T-cell (primary cell): ENCODE measurements at places on chromosomes 11 and 22.

DNA sequence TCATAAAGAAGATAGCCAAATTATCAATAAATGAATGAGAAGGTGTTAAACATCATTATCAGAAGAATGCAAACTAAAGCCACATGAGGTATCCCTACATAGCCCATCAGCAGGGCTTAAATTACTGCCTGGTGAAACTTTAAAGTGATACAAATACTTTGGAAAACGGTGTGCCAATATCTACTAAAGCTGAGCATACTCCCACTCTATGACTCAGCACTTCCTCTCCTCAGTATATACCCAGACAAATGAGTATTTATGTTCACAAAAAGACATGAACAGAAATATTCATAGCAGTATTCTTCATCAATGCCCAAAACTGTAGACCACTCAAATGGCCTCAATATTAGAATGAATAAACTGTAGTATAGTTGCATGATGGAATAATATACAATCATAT, 284.6 kb upstream of the ZC3H12C start:
- DNase-seq, result no peak

DNA sequence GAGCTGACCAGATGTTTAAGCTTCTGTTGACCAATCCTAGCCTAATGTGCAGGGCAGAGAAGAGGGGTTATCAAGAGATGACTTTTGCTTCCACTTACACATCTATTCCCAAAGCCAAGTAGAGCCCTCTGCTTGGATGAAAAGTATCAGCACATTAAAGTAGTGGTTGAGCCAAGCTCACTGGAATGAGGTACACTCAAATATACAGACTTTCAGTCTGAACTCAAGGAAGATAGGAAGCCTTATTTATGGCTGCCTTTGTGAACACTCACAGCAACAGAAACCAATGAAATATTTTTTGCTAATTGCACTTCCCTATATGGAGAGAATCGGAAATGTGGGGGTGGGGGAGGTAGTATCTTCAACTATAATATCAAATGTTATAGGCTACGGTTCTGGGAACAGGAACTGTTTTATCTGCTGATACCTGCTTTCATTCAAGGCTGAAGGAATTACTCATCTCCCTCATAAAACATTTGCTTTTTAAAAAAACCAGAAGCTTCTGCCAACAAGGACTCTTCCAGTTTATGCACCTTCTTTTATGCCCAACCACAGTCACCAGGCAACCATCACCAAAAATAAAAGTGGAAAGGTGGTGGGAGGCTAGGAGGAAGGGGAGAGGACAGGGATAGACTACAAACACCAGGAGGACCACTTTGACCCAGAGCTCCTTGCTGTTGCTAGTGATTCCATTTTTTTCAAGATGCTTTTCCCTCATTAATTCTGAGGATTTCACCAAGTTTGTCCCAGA, 91.2 kb downstream of the CLPB start:
- DNase-seq, result no peak

DNA sequence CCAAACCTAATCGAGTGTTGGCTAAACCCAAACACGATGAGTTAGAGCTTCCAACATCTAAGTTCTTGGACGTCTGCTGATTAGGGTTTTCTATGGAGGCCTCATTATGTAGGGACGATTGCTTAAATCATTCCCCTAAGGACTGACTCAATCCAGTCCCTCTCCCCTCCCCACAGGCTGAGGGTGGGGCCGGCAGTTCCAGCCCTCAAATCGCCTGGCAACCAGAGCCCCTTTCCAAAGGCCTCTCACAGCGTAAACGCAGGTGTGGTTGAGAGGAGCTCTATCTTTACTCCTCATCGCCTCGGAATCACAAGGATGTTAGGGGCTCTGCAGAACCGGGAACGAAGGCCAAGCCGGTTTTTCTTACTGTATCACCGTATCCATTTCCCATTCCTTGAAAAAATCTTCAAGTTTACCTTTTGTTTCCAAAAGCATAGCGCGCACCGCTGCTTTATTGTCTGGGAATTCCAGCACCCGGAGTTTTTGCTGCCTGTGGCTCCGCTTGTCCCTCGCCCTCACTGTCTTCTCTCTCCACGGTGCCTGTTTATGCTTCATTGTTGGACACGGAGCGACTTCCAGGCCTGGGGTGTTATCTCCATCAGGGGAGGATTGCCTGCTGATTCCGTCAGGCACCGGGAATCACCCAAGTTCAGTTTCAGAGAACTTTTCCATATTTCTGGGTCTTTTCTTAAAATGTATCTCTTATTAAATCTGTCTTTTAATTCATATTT, 13.8 kb upstream of the IFITM3 start:
- DNase-seq, result no peak

GRCh38 chr22:43885786-43886185, 6.0 kb downstream of the PNPLA5 start:
- no peak for DNase-seq

- DNase-seq, result no peak
Measured at GRCh38 chr11:100545970-100546369, 141.1 kb upstream of the ARHGAP42 start.

GRCh38 chr22:48588878-48589450, 1238.7 kb downstream of the BRD1 start:
- no peak for DNase-seq

DNA sequence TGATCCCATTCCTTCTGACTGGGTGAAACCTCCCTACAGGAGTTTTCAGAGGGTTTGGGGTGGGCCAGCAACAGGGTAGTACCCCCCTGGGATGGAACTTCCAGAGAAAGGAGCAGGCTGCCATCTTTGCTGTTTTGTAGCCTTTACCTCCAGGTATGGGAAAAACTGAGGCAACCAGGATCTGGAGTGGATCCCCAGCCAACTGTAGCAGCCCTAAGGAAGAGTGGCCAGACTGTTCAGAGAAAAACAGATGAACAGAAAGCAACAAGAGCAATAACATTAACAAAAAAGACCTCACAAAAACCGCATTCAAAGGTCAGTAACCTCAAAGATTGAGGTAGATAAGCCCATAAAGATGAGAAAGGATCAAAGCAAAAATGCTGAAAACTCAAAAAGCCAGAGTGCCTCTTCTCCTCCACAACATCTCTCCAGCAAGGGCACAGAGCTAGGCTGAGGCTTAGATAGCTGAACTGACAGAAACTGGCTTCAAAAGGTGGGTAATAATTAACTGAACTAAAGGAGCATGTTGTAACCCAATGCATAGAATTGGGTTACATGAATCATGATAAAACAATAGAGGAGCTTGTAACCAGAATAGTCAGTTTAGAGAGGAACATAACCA, 1288.6 kb upstream of the CNTN5 start:
- no peak for DNase-seq

GRCh38 chr11:104784684-104785460, 113.4 kb downstream of the CASP12 start:
- DNase-seq, result no peak

DNA sequence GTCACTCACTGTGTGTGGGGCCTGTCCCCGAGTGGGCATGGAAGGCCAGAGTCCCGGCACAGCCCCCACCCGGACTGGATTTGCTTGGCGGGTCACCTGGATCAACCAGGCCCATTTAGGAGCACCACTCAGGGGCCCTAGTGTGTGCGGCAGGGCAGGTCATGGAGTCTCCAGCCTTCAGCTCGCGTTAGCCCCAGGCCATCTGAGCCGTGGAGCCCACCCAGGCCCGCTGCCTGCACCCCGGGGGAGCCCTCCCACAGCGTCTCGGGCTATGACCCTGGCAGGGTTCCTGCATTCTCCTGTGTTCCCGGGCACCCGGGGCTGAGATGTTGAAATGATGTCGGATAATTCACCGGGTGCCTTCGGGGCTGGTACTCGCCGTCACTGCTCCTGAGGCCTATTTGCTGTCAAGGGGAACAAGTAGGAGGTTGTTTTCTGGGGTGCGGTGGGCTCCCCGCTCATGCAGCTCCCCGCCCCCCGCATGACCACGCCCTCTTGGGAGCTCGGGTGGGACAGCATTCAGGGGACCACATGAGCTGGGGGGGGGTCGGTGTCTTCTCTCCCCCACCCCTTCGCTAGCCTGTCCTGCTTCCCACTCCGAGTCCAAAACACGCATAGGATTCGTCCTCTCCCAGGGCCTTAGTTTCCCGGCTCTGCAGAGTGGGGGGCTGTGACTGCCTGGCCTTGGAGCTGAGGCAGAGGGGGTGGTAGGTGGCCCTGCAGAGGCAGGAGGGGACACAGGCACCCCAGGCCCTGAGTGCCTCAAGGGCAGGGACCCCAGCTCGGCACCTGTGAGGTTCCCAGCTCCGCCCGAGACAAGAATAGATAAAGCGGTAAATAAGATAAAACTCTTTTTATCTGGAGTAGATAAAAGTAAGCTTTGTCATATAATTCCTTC, 77.2 kb downstream of the KCNQ1 start:
- DNase-seq, result no peak

DNA sequence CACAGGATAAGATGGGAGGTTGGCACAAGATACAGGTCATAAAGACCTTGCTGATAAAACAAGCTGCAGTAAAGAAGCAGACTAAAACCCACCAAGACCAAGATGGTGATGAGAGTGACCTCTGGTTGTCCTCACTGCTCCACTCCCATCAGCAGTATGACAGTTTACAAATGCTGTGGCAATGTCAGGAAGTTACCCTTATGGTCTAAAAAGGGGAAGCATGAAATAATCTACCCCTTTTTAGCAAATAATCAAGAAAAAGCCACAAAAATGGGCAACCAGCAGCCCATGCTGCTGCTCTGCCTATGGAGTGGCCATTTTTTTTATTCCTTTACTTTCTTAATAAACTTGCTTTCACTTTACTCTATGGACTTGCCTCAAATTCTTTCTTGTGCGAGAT, 8.7 kb upstream of the PIWIL4 start:
- DNase-seq, result no peak

- DNase-seq, result no peak
Measured at GRCh38 chr11:87036756-87037449, 831 bp upstream of the TMEM135 start.

- DNase-seq, result no peak
Measured at GRCh38 chr11:199782-200181, 6.9 kb downstream of the SCGB1C1 start.

GRCh38 chr22:49738006-49738405, 89.7 kb downstream of the BRD1 start:
- DNase-seq, result no peak

- no peak for DNase-seq
Measured at GRCh38 chr11:17651061-17651460, 68.3 kb upstream of the MYOD1 start.

DNA sequence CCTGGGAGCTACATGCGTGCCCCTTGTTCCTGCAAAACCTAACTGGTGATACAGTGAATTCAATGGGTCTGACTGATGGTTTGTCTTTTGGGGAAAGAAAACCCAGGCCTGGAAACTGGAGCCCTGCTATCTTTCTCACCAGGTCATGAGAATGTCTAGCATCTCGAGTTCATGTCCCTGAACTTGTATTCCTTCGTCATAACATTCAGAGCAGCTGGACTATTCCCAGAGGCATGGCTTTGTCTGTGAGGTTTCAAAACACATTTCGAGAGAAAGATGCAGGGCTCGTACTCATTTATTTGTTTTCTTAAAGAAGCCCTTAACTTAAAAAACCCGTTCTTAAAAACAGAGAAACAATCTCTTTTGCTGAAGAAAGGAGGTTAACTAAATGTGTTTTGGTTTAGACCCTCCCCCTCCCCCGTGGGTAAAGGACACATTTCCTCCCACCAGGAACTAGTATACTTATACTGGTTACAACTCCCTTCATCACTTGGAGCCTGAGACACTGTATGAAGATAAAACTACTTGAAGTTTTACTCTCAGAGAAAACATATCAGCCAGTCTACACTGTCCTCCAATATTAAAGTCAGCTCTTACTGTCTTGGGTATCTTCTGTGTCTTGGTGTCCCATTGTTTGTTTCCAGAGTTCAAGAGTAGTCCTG, 43.2 kb downstream of the ME3 start:
- DNase-seq, result no peak

GRCh38 chr11:69348414-69349235, 54.7 kb downstream of the MYEOV start:
- no peak for DNase-seq

DNA sequence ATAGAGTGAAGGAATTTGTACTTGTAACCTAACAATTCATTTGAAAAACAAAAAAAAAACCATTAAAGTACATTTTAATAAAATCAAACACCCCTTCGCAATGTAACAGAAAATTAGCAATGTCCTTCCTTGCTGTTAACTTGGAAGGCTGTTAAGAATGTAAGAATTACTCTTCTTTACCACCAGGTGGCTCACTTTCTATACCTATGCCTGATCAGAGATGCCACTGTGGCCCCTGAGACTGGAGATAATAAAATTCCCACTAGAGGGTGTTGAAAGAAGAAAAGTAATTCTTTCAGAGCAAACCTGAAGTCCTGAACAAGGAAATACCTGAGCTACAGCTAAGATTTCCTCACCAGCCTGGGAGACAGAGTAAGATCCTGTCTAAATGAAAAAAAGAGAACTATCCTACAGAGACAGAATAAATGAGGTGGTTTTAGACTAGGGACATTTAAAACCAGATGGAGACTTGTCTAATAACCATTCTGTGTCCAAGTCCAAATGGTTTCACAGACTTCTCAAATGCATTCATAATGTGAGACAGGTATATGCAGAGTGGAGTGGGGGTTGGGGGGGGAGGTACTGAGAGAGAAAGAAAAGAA, 1089.3 kb downstream of the FAM181B start:
- no peak for DNase-seq

GRCh38 chr11:6096417-6096816, 11.1 kb upstream of the OR56B4 start:
- DNase-seq, result no peak

GRCh38 chr11:44813401-44813800, 86.6 kb downstream of the TSPAN18 start:
- DNase-seq, result no peak
